Dorsolateral prefrontal cortex (tissue), 122 donors: ENCODE measurements at places on chromosomes 5 and 9. TPM values are rescaled to one million over a fixed set of nuclear protein-coding genes. Genes with fewer than 3 reads are reported as not detected.
A peak's percentile ranks its signal among the peaks of the same experiment; 100 is the strongest.

GRCh38 chr9:18010492-18010891, 431.6 kb downstream of the SH3GL2 start:
- no peak for DNase-seq

DNA sequence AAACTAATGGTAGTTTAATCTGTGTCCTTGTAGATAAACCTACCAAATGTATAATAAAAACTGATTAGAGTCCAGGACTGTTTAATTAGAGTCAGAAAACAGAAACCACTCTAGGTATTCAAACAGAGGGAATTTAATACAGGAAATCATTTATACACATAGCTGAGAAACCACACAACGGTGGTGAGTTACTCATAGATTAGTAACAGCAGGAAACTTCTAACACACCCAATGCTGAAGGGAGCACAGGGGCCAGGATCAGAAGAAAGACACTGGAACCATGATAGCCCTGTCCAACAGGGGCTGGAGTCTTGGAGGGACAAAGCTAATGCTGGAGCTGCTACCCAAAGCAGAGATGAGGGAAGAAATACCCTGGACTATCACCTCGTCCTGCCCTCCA, 321.0 kb downstream of the ACTL7B start:
- DNase-seq: no peak

DNA sequence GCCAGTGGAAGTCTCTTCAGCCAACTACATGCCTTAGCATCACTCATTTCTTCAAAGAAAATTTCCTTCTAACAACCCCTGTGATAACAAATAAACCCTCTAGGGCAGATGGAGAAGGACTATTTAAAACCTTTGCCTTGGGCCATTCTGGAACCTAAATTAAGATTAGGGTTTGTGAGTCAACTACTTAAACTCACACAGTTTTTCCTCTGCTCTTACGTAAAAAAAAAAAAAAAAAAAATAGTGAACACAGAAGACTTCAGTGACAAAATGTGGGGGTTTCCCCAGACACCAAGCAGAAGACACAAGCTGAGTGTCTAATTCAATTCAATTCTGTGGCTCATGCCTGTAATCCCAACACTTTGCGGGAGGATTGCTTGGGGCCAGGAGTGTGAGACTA, 65.8 kb upstream of the ERCC6L2 start:
- DNase-seq: no peak

DNA sequence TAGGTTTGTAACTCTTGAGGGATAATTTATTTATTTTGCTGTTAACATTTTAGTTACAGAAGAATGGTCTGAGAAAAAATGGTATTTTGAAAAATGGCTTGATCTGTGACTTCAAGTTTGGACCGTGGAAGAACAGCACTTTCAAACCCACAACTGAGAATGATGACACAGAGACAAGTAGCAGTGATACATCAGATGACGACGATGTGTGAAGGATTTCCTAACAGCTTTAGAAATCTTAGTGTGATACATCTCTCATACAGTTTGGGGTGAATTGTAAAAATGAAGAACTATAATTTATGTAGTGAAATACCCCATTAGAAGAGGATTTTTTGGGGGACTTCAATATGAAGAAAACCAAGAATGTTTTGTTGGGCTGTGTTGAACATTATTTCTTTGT, 88.7 kb downstream of the GPBP1 start:
- no peak for DNase-seq

GRCh38 chr9:96566498-96567202, 53.0 kb downstream of the CDC14B start:
- DNase-seq: peak; percentile 86

DNA sequence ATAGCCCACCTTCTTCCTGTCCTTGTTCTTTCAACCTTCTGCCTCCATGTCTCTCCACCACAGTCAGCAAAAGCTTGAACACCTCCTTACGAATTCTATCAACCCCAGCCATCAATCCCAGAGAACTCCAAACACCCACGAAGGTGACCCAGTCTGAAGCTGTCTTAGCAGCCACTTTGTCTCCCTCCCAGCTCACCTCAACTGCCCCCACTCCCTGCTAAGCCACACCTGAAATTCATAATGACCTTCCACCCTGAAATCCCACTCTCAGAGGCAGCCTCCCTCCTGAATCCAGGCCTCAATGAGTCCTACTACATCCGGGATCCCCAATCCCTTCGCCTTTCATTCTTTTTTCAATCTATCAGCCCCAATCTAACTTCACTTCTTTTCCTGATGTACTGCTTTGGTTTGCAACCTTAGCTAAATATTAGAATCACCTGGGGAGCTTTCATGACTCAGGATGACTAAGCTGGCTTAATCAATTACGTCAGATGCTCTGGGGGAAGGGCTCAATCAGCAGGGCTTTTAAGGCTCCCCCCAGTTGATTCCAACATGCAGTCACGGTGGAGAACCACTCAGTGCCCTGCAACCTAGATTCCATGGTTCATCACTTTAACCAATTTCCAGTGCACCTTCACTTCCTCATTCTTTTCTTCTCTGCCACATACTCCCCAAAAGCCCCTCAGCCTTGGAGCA, 32.2 kb downstream of the BHMT start:
- no peak for DNase-seq

The GHR gene
- 6.2 TPM for total RNA-seq

GRCh38 chr5:1930880-1931603, 48.3 kb upstream of the IRX4 start:
- DNase-seq: no peak

- no peak for DNase-seq
These were observed 67.0 kb downstream of the ZNF366 start for GRCh38 chr5:72440207-72440638.
